ENCODE measurements at places on chromosomes 2 and 18.
A peak's percentile ranks its signal among the peaks of the same experiment; 100 is the strongest.

DNA sequence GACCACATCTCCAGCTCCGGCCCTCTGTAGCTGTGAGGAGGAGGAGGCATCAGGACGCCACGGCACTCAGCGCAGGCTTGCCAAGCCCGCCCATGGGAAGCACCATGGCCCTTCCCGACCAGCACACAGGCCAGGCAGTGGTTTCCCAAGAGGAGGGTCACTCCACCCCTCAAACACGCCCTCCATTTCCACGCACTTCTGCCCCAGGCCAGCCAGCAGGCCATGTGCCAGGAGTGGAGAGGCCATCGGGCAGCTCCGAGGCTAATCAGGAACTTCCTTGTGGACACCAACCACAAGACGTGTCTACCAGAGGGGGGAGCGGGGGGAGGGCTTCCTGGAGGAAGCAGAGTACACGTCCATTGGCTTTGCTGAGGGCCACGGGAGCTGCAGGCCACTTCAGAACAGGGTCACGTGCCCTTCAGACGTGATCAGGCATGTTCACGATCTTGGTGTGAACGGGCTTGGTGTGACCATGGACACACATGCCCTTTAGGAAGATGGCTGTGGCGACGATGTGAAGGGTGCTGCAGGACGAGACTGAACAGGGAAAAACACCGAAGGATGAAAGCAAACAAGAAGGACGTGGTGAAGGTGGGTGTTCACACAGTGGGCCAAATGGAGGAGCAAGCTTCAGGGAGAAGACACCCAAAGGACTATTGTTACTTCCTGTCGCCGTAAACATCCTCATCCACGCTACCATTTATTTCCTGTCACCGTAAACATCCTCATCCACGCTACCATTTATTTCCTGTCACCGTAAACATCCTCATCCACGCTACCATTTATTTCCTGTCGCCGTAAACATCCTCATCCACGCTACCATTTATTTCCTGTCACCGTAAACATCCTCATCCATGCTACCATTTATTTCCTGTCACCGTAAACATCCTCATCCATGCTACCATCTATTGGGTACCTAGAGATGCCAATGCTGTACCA lies 6.5 kb upstream of the MTERF4 start:
- no peak for DNase-seq

DNA sequence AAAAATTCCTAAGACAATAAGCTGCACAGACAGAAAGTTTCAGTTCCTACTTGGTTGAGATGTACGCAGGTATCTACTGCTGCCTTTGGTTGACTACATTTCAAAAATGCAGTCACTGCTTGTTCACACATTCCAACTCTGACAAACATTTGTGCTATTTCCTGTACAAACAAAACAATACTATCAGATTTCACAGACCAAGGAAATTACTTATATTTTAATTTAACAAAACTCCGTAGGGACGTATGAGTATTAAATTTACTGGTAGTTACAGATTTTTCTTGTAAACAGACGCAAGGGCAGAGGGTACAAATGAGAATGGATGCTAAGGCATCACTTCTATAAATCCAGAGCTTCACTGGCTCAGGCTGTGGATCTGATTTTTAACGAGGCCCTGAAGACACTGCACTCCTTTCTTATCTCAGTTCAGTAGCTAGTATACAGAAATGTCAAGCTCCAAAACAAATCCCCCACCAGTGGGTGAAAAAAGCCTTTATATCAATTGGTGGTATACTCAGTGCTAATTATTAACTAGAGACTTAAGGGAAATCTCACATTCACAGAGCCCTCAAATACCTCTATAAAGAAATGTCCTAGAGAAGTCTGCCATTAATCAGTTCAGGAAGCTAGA lies 31.7 kb upstream of the TTC32 start:
- DNase-seq, result peak; percentile 80

DNA sequence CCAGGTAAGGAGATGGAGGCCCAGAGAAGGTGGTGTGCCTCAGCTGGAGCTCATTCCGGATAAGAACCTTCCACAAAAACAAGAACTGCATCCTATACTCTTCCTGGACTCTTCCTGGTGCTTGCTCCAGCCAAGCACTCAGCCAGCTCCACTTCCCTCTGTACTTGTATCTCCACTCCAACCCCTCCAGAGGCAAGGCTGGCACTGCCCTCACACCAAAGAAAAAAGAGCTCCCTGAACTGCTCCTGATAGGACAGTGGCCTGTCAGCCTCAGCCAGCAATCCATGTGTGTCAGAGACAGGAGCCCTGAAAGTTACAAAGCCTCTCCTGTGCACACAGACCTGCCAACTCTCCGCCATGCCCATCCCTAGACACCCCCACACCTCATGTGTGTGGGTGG lies 248.1 kb downstream of the CELF4 start:
- DNase-seq, result no peak

DNA sequence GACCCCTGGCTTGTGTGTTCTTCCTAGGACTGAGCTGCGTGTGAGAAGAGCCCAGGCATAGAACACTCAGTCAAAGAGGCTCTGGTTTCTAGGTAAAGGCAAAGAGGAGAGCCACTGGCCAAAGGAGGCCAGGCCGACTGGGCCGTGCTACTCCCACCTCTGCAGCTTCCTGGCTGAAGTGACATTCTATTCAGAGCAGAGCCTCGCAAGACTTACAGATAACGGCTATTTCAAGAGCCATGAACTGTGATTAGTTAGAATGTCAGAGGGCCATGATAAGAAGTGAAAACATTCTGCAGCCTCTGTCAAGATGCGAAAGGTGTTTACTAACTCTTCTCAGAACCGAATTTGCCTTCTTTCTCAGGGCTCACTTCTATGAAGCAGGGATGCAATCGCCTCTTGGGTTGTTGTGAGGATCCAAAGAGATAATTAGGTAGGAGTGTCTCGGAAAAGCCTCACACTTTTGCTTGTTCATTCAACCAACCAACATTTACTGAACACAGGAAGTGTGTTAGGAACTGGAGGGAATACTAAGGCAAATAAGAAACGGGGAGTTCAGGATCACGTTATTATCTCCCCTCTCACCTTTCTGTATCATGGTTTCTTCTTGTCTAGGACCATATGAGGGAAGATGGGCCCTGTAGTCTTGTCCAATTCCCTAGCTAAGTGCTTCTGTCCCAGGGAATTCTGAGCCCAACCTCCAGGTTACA lies 3.4 kb upstream of the DNAJC5G start:
- DNase-seq, result no peak

- no peak for DNase-seq
Measured at GRCh38 chr2:214542295-214542694, 131.4 kb downstream of the VWC2L start.

- no peak for DNase-seq
Measured at GRCh38 chr2:195667974-195668373, 10.9 kb downstream of the SLC39A10 start.

- no peak for DNase-seq
Measured at GRCh38 chr18:50689578-50689977, 129.7 kb downstream of the MAPK4 start.

DNA sequence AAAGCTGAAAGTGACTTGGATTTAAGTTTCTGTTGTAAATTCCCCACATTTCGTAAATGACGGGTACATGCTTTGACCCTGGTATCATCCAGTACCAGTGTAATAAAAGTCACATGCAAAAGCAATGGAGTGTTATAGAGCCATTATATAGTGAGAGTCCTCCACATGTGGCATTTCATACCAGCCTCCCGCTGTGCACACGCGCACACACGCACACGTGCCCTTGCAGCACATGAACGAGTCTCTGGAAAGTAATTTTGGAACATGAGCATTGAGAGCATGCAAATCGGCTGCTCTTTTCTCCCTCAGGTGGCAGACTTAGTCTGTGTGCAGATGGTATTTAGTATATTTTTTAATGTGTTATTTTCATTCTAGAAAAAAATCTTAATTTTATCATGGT lies 198.1 kb downstream of the ZNF407 start:
- no peak for DNase-seq

DNA sequence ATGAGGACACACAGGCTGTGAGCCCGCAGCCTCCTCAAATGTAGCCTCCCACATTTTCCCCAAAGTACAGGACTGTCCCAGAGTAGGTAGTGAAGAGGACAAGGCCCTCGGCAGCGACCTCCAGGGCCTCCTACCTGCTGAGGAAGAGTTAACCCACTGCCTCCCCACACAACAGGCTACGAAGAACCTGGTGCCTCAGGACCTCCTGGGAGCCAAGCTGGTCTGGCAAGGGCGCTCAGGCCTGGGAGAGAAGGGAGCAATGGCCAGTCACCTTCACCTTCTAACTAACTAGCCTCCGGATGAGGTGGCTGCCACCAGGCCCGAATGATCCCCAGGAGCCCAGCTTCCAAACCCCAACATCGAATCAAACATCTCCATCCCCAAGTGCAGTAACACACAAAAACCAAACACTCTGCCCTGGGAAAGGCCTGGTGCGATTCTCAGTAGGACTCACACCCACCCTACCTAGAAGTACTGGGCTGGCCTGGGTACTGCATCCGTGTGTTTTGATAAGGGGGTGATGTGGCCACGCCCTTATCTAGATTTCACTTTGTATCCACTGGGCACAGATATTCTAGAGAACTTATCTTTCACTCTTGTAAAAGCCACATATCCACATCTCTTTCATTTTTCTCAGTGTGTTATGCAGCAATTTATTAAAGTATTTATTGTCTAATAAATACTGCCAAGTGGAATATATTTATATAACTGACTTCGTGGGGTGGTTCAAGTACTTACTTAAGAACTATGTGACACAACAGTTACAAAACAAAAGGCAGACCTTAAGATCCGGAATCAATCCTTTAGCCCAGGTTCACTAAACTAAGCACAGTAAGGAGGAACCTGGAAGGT lies 9.7 kb downstream of the ERFE start:
- DNase-seq, result no peak

DNA sequence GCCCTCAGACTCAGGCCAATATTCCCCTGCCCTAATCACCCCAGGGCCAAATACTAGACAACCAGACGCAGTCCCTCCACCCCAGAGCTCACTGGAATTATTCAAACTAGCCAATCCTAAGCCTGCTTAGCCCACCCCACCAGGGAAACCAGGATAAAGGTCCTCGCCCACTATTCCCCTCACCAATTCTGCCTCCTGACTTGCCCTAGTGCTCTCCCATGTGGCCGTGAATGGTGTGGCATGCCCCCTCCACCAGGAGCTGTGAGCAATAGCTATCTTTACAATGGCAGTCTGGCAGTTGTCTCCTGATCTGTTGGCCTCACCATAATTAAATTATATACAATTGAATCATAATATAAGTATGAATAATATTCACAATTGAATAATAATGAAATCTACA lies 42.3 kb downstream of the FAM124B start:
- peak; percentile 11 for DNase-seq

DNA sequence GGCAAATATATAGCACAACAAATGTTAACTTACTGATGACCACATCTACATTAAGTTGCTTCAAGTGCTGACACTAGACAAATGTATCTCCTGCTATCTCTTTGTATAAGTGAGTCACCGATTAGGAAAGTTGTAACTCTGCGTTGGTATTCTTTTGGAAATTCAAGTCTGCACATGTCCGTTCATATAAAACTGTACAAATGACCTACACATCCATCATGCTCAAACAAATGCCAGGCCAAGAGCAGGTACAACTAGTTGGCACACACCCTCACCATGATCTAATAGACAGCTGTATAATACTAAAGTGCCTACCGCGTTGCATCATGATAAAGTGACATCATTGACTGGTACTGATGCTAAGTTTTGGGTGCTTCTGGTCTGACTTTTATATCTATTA lies 141.1 kb downstream of the RBMS1 start:
- no peak for DNase-seq

DNA sequence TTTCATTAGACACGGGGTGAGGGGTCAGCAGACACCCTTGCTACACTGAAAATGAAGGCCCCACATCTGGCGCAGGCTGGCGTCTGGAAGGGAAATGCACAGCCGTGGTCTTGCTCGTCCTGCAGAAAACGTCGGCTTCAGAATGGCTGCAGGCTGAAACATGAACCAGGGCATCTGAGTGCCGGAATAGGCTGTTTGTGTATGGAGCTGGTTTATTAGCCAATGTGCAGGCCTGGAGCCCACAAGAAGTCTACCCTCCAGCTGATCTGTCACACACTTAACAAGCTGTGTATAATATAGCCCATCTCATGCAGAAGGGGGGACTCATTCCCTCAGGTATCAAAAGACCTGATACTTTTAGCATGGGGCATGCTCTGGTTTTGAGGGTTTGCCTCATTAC lies 153.4 kb upstream of the SOX11 start:
- no peak for DNase-seq

DNA sequence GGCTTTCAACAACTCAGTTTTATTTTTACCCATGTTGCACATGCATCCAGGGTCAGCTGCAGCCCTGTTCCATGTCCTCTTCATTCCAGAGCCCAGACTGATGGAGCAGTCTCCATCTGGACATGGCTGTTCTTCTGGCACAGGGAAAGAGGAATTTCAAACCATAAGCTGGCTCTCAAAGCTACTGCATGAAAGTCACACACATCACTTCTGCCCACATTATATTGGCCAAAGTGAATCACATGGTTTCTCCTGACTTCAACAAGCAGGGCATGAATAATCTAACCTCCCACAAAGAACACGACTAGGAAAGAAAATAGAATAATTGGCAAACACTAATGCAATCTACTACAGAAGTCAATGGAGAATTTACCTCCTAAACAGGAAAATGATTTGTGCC lies 94.2 kb downstream of the FTCDNL1 start:
- DNase-seq, result no peak

GRCh38 chr2:49569176-49569575 lies 414.9 kb upstream of the FSHR start:
- no peak for DNase-seq

GRCh38 chr2:406231-406630 lies 118.3 kb upstream of the ALKAL2 start:
- no peak for DNase-seq

GRCh38 chr2:7766088-7766722 lies 849.0 kb downstream of the RNF144A start:
- DNase-seq, result no peak

GRCh38 chr2:192398236-192398635 lies 203.5 kb upstream of the TMEFF2 start:
- DNase-seq, result no peak

- no peak for DNase-seq
Measured at GRCh38 chr2:78202986-78203670, 681.0 kb upstream of the LRRTM4 start.

DNA sequence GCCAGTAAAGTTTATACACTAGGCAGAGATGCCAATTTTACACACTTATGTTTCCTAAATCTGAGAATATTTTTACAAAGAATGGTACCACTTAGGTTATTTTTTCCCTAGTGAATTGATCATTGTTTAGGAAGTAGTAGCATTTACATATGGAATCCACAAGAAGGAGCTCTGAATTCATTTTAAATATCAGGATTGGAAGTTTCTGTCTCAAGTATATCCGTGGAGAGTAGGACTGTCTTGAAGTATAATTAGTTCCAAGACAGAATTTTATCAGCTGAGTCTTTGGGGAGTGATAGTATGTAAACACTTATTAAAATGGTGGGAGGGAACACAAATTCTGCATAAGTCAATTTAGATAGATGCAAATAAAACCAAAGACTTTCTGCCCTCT lies 82.3 kb upstream of the FAM98A start:
- DNase-seq, result no peak

DNA sequence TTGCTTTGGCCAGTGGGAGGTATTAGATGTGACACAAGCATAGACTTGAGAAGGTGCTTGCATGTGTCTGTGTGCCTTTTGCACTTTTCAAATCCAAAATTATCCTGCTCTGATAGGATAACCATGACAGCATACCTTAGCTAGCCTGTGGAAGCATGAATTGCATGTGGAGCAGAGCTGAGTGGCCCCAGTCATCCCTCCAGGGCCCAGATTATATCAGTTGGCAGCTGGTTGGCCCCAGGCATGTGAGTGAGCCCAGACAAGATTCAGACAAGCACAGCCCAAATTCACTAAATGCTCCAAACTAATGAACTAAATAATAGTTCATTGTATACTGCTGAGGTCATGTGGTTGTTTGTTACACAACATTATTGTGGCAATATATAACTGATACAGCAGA lies 18.8 kb downstream of the TACR1 start:
- no peak for DNase-seq
